Neural progenitor cell (in vitro differentiated cells): ENCODE measurements at places on chromosomes 7 and 10. TPM values are rescaled to one million over a fixed set of nuclear protein-coding genes. Genes with fewer than 3 reads are reported as not detected.

- no peaks in the 10 kb centered on the region for H3K36me3 ChIP-seq
- no peak overlapping the region for H3K27ac ChIP-seq
- no peak overlapping the region for H3K4me3 ChIP-seq
- DNase-seq: peak; percentile 7
Observed at GRCh38 chr7:41771717-41772116, 68.8 kb upstream of the INHBA start.

DNA sequence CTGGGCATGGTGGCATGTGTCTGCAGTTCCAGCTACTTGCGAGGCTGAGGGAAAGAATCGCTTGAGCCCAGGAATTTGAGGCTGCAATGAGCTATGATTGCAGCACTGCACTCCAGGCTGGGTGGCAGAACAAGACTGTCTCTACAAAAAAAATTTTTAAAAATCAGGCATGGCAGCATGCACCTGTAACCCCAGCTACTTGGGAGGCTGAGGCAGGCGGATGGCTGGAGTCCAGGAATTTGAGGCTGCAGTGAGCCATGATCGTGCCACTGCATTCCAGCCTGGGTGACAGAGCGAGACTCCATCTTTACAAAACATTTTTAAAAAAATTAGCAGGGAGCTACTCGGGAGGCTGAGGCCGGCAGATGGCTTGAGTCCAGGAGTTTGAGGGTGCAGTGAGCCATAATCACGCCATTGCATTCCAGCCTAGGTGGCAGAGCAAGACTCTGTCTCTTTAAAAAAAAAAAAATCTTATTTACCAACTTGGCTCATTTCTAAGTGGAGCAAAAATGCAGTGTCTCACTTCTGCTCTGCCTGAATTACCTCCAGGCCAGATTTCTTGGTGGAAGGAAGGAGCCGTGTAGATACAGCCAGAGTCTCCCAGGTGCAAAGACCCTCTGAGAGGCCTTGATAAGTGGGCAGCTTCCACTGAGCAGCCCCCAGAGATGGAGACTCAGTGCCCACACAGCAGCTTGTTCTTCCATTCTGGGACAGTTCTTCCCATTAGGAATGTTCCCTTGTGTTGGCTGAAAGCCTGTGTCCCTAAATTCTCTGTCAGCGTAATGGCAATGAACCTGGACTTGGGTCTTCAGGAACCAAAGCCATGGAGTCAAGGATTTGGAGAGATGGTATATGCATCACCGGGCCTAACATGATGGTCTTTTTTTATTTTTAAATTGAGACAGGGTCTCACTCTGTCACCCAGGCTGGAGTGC is 30.0 kb downstream of the GTF2IRD1 start:
- H3K36me3 ChIP-seq: no peaks in the 10 kb centered on the region
- H3K4me1 ChIP-seq: peaks cover 23% of the 10 kb centered on the region
- no peak for DNase-seq
- H3K4me3 ChIP-seq: no peak overlapping the region
- H3K27ac ChIP-seq: no peak overlapping the region

- peaks cover 5% of the 10 kb centered on the region for H3K4me1 ChIP-seq
- H3K27me3 ChIP-seq: no peaks in the 10 kb centered on the region
- DNase-seq: no peak
- no peak overlapping the region for H3K4me3 ChIP-seq
- H3K36me3 ChIP-seq: peaks cover under 1% of the 10 kb centered on the region
Observed at GRCh38 chr10:18666810-18667209, 7.6 kb downstream of the ARL5B start.

GRCh38 chr10:97640868-97641811 is 669 bp downstream of the PI4K2A start:
- no peaks in the 10 kb centered on the region for H3K36me3 ChIP-seq
- DNase-seq: peak; percentile 70
- H3K4me1 ChIP-seq: peaks cover 11% of the 10 kb centered on the region
- H3K27me3 ChIP-seq: no peaks in the 10 kb centered on the region
- H3K27ac ChIP-seq: peak overlapping the region; percentile 22

DNA sequence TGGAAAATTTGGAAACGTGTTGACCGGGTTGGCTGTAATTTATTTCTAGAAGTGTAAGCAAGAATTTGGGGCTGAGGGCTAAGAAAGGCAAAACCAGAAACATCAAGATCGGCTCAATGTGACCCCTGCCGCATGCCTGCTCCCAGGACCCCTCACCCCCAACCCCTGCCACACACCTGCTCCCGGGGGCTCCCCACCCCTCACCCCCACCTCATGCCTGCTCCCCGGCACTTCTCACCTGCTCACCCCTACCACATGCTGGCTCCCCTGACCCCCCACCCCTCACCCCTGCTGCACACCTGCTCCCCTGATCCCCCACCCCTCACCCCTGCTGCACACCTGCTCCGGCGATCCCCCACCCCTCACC is 19.0 kb upstream of the CFAP46 start:
- H3K4me1 ChIP-seq: peaks cover 4% of the 10 kb centered on the region
- H3K36me3 ChIP-seq: no peaks in the 10 kb centered on the region
- DNase-seq: no peak
- no peak overlapping the region for H3K27ac ChIP-seq
- peaks cover 17% of the 10 kb centered on the region for H3K27me3 ChIP-seq

DNA sequence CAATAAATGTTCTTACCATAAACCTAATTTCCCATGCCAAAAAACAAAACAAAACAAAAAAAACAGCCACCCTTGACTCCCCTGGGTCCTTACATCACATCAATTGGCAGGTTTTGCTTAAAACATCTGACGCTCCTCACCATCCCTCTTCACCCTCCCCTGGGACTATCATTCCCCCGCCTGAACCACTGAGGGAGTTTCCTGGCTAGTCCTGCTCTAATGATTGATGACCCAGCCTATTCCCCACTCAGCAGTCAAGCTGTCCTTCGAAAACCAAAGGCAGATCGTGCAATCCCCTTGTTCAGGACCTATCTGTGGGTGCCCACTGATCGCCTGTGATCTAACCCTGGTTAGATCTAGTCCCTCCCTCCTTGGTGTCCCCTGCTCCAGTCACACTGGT is 11.2 kb upstream of the FRMPD2 start:
- DNase-seq: no peak
- no peaks in the 10 kb centered on the region for H3K4me1 ChIP-seq
- H3K36me3 ChIP-seq: no peaks in the 10 kb centered on the region
- H3K4me3 ChIP-seq: no peak overlapping the region
- H3K27ac ChIP-seq: no peak overlapping the region

DNA sequence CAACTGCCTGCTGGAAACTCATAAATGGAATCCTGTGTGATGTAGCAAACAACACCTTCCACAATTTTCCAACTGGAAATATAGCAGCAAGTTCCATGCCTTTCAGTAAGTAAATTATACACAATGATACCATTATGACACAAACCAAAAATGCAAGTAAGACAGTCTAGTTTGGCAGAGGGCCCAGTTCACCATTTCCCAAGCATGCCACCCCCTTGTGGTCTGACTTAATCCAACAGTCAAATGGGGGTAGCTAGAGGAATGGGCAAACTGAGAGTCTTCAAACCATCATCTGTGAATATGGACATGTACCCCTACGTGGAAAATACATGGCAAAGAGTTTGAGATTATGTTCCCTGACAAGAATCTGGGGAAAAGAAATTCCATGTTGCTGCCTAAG is 137.6 kb upstream of the VWC2 start:
- no peaks in the 10 kb centered on the region for H3K4me1 ChIP-seq
- no peak overlapping the region for H3K27ac ChIP-seq
- H3K4me3 ChIP-seq: no peak overlapping the region
- no peak for DNase-seq

- no peak overlapping the region for H3K27ac ChIP-seq
- H3K4me1 ChIP-seq: peaks cover 13% of the 10 kb centered on the region
- no peaks in the 10 kb centered on the region for H3K36me3 ChIP-seq
- H3K27me3 ChIP-seq: no peaks in the 10 kb centered on the region
Observed at GRCh38 chr10:71201849-71202248, 10.5 kb upstream of the UNC5B start.

DNA sequence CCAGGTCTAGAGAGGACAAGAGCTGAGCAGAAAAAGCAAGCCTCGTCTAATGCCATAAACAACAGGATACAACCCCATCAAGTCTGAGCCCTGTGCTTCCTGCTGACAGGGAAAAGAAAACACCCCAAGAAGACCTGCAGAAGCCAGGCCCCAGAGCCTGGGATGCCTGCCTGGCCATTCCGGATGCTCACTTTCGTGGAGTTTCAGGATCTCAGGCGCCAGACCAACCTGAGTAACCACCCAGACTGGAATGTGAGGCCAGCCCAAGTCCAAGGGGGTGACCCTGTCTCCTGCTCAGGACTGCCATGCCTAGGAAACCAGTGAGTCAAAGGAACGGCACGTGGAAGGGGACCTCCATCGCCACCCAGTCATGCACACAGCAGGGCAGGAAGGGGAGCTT is 74.3 kb downstream of the PLXNA4 start:
- no peaks in the 10 kb centered on the region for H3K4me1 ChIP-seq
- H3K36me3 ChIP-seq: no peaks in the 10 kb centered on the region
- no peaks in the 10 kb centered on the region for H3K27me3 ChIP-seq
- DNase-seq: no peak
- no peak overlapping the region for H3K4me3 ChIP-seq

- no peak overlapping the region for H3K4me3 ChIP-seq
- no peaks in the 10 kb centered on the region for H3K36me3 ChIP-seq
- no peak for DNase-seq
- H3K27me3 ChIP-seq: no peaks in the 10 kb centered on the region
Observed at GRCh38 chr7:114936471-114936870, 14.6 kb downstream of the MDFIC start.

DNA sequence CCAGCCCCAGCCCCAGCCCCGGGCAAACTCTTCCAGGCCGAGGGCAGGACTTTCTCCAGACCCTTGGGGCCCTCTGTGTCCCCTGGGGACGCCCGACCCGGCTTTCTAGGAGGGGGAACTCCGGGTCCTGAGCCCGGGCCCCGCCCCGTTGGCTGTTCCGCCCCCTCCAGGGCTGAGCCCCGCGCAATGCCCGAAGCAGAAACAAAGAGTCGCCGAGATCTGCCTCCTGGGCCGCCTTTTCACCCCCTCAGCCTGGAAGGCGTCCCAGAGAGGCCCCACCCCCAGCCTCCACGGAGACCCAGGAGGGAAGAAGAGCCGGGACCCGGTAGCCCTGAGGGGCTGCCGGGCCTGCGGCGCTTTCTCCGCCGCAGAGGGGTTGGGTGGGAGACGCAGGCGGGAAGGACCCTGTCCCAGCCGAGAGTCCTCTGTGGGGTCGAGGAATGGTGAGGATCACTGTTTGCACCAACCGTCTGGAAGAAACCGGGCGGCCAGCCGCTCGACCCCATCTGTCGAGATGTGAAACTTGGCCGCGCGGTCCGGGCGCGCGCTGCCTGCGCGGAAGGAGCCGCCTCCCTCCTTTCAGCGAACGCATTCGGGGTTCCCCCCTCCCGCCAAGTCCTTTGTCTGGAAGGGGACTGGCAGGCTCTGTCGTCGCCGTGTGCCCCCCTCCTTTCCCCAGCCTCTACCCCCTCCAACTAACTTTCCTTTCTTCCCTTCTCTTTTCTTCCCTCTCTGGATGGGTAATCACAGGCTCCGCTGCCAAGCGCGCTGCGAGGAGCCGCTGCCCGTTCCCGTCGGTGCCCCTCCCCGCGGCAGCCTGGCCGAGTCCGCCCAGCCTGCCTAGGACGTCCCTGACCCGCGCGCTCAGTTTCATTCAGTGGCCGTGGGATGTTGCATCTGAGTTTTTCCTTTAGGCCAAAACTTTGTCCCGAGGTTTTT is 10.2 kb downstream of the EN2 start:
- peaks cover 100% of the 10 kb centered on the region for H3K27me3 ChIP-seq
- peak overlapping the region; percentile 39 for H3K4me3 ChIP-seq
- peak; percentile 74 for DNase-seq

DNA sequence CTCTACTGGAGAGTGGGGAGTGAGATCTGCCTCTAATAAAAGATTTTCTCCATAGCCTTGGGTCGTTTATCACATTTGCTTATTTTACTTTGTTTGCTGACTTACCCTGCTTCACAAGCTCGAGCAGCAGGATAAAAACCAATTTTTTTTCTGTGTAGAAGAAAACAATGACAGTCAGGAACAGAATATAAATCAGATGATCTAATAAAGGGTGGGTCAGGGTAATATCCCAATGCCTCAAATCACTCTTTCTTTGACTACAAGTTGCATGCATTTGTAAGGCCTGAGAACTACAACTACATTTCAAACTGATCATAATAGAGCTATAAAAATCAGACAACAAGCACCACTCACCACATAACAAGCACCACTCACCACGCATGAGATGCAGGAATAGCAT is 174.4 kb upstream of the ADARB2 start:
- no peak overlapping the region for H3K27ac ChIP-seq
- H3K4me1 ChIP-seq: no peaks in the 10 kb centered on the region
- no peaks in the 10 kb centered on the region for H3K36me3 ChIP-seq
- no peak for DNase-seq
- H3K27me3 ChIP-seq: no peaks in the 10 kb centered on the region
- no peak overlapping the region for H3K4me3 ChIP-seq

GRCh38 chr7:48102530-48102929 is 13.5 kb downstream of the UPP1 start:
- H3K27me3 ChIP-seq: no peaks in the 10 kb centered on the region
- no peaks in the 10 kb centered on the region for H3K4me1 ChIP-seq
- no peaks in the 10 kb centered on the region for H3K36me3 ChIP-seq

GRCh38 chr7:37784015-37784414 is 64.4 kb upstream of the NME8 start:
- H3K4me1 ChIP-seq: peaks cover 8% of the 10 kb centered on the region
- no peak overlapping the region for H3K4me3 ChIP-seq
- no peaks in the 10 kb centered on the region for H3K36me3 ChIP-seq
- DNase-seq: no peak

- no peak overlapping the region for H3K4me3 ChIP-seq
- H3K4me1 ChIP-seq: no peaks in the 10 kb centered on the region
- H3K27ac ChIP-seq: no peak overlapping the region
- H3K36me3 ChIP-seq: peaks cover 12% of the 10 kb centered on the region
Observed at GRCh38 chr7:47962262-47962661, 14.0 kb upstream of the PKD1L1 start.

DNA sequence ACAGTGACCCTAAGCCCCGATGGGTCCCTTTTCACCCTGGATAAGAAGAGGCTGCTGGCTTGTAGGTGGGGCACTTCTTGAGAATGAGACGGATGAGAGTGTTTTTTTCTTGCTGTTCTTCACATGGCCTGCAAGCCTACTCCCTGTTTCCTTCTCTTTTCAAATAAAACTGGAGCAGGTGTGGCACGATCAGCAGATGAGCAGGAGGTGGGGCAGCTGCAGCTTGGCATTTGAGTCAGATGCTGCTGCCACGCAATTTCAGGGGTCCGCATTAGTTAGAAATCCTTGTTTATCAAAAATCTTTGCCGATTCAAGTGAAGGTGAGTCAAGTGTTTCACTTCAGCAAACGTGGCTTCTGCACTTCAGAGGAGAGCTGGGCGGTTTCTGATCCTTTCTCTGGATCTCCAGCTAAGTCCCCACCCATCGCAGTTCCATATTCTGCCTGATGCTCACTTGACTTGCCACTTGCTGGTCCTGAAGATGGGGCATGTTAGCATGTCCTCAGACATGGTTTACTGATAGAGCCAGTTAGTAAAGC is 20.8 kb downstream of the WDFY4 start:
- peaks cover 5% of the 10 kb centered on the region for H3K4me1 ChIP-seq
- no peak overlapping the region for H3K27ac ChIP-seq
- no peaks in the 10 kb centered on the region for H3K36me3 ChIP-seq
- no peak for DNase-seq

CDC14C gene
- total RNA-seq: 0.15 and 0.54 TPM in 2 replicates

PLCE1 gene
- total RNA-seq: 0.47 and 0.71 TPM in 2 replicates

H2BK1 gene
- not detected in 2 replicates for total RNA-seq

ZNF853 gene
- total RNA-seq: 6.2 and 8.2 TPM in 2 replicates

TMEM236 gene
- total RNA-seq: 0.06 TPM in 1 of 2 replicates, not detected in the other

FGFBP3 gene
- total RNA-seq: 14.0 and 27.6 TPM in 2 replicates
